Activated CD8-positive, alpha-beta T cell treated with anti-CD3 and anti-CD28 coated beads for 36 hours (primary cell): ENCODE measurements at places on chromosomes 7 and 10.

GRCh38 chr10:119700321-119700954 is 25.4 kb upstream of the INPP5F start:
- no peak for DNase-seq

- peak; percentile 36 for DNase-seq
These were observed 10.7 kb downstream of the MTPN start for GRCh38 chr7:135966341-135967043.

GRCh38 chr10:86232644-86233043 is 134.0 kb downstream of the GRID1 start:
- no peak for DNase-seq

DNA sequence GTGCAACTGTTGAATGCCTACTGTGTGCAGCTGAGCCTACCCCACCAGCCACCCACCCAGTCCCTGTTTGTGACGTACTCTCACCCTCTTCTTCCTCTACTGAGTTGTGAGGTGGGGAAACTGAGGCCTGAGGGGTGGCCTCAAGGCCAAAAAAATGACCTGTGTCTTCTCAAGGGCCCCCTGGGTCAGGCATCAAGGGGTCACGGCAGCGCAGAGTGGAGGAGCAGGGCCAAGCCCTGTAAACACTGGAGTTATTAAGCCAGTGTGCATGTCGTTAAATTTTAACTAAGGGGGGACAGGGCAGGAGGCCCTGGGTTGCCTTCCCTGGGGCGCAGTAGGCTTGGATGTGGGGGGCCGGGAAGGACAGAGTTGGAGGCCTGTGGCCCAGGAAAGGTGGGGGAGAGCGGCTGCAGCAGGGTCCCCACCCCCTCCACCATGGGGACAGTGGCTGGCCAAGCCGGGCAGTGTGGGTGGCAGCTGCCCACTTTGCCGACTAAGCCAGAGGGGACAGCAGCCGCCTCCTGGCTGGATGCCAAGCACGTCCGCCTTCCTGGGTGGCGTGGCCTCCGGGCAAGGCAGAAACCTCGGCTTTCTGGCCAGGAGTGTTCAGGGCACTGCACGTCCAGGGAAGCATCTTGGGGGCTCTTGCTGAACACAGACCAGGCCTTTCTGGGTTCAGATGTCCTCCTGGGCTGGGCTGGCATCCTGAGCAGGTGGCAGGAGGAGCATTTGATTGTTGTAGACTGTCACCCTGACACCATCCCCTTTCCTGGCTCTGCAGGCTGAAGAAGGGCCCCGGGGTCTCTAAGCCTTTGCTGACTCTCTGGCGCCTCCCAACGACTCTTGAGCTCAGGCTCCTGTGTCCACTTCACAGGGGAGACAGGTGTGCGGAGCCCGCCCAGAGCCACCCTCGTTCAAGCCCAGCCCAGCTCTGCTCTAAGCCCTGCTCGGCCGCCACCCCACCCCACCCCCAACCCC is 1.9 kb downstream of the SLC29A4 start:
- peak; percentile 62 for DNase-seq

DNA sequence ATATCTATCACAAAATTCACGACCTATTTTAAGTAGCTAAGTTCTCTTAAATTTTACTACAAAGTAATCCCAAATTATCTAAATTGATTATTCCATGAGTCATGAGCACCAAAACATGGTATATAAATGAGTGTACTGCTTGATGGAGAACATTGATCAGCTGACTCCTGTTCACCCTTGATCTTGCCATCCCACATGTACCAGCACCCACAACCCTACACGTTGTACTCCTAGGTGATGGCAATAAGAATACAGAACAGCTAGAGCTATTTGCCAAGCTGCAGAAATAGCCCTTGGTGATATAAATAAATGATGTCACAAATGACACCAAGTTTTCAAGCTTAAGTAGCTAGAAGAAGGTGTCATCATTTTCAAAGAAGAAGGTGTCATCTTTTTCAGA is 235.5 kb downstream of the GRM8 start:
- DNase-seq: no peak
